Neural crest cell (in vitro differentiated cells): ENCODE measurements at places on chromosomes 7 and 10. TPM values are rescaled to one million over a fixed set of nuclear protein-coding genes. Genes with fewer than 3 reads are reported as not detected.

- no peak for DNase-seq
Measured at GRCh38 chr10:69588358-69588757, 15.1 kb upstream of the NEUROG3 start.

GRCh38 chr7:44667190-44667589, 60.8 kb downstream of the OGDH start:
- DNase-seq: no peak

DNA sequence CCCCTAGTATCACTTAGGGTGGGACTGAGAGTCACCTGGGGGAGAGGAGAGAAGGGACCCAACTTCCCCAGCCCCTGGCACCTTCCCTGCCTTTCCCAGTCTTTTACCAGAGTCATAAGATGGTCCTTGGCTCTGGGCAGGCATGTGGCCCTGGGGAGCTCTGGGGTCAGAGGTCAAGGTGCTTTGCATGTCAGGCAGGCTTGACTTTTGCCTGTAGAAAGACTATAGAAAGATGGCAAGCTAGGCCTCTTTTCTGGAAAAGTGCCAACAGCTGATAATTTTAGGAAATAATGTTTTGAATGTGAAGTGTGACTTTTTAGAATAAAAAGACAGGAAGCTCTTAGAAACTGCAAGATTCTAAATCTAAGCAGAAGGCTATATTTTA, 67.5 kb downstream of the MKI67 start:
- DNase-seq: no peak

DNA sequence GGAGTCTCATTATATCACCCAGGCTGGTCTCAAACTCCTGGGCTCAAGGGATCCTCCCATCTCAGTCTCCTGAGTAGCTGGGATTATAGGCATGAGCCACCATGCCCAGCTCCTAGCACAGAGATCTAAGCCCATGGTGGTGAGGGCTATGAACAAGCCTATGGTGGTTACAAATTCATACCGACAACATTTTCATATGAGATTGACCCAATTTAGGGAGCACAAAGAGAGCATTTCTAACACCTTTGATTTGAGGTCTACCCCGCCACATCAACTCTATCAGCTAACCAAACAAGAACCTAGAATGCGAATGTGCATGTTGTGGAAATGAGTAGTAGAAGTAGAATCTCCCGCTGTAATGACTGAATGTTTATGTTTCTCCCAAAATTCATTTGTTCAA, 14.2 kb upstream of the PRF1 start:
- DNase-seq: no peak

GRCh38 chr7:80443325-80443724, 68.5 kb downstream of the GNAT3 start:
- no peak for DNase-seq

DNA sequence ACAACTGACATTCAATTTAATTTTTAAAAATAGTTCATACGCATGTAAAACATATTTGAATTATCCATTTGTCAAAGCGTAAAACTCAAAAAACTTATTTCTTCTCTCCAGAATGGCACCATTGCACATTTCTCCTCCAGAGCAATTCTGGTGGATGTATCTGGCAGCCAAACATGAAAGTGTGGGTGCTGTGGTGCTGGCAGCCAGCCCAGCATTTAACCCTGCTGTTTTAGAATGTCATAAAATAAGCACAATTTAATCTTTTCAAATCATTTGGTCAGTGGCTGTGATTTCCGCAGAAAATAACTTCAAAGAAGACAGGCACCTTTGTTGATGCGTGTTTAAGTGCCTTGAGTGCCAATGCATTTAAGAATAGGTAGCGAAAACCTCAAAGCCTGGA, 302.7 kb upstream of the MEOX2 start:
- no peak for DNase-seq

Gene IRF5
- not detected in 2 replicates for total RNA-seq

Gene ETV1
- total RNA-seq: 89.4 and 104 TPM in 2 replicates

Gene CHRM2
- 0.14 TPM in 2 replicates for total RNA-seq

Gene CRPPA
- 4.0 and 4.8 TPM in 2 replicates for total RNA-seq

Gene EGR2
- 14.2 and 14.4 TPM in 2 replicates for total RNA-seq

Gene CALCR
- 0.07 TPM in 1 of 2 replicates, not detected in the other for total RNA-seq

Gene PIP4K2A
- 25.4 and 28.7 TPM in 2 replicates for total RNA-seq
